ENCODE measurements at places on chromosomes 7 and 10.
A peak's percentile ranks its signal among the peaks of the same experiment; 100 is the strongest.

DNA sequence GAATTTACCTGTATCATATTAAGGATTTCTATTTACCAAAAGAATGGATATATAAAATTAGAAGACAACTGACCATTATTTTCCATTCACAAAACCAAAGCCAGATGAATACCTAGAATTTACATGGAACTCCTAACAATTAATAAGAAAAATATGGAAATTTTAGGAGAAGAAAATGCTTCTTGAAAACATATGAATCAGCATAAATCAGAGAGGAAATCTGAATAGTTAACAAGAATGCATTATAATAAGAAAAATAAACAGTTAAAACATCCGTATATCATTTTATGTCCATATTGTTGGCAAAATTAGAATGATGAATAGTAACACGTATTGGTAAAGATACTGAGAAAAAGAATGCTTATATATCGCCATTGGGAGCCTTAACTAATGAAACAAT is 505.5 kb downstream of the NEBL start:
- no peak for DNase-seq

DNA sequence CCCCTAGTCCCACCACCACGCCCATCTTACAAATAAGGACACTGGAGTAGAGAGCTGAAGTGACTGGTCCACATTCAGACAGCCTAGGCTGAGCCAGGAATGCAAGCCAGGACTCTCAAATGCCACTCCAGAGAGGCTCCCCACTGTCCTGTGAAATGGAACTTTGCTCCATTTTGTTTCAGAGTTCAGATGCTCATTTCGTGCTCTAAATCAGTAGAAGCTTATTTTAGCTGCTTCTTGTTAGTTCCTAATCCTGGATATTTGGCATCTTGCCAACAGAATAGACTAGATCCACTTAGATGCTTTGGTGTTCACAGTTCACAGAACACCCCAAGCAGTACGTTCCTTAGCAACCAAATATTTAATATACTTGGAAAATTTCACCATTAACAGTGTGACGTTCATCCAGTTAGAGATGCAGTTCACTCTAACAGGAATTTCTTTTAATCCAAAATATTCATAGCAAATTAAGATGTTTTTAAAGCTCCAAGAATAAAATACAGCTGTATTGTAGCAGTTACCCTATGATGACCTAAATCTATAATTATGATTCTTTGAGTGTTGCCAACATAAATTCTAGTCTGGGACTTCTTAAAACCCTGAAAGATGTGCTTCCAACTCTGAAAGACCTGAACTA is 7.3 kb downstream of the MMP21 start:
- DNase-seq = peak; percentile 31

DNA sequence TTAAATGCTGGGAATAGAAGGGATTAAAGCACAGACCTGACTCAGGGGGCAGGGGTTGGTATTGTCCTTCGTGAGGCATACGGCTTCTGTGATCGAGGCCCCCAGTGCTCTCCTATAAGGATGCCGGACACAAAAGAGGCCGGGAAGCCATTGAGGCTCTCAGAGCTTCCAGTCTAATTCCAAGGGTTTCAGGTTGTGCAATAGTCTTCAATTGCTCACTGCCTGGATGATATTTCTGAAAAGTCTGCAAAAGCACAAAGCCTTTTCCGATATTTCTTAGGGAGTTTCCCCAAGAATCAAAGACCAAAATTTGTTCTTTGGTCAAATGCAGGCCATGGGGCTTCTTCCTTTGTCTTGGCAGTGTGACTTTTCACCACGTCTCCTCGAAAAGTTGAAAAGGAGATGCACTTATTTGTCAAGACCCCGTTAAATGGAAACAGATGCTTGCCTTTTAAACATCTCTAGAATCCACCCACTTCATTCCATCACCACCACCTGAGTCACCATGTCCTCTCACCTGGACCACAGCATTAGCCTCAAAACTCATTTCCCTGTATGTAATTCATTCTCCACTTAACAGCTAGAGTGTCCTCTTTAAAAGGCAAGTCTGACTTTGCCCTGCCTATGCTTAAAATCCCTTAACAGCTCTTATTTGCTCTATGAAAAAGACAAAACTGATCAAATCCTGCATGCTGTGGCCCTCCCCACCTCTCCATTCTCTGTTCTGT is 134.8 kb upstream of the NAMPT start:
- no peak for DNase-seq

- DNase-seq = no peak
These were observed 23.5 kb downstream of the FBXW4 start for GRCh38 chr10:101671453-101671852.

DNA sequence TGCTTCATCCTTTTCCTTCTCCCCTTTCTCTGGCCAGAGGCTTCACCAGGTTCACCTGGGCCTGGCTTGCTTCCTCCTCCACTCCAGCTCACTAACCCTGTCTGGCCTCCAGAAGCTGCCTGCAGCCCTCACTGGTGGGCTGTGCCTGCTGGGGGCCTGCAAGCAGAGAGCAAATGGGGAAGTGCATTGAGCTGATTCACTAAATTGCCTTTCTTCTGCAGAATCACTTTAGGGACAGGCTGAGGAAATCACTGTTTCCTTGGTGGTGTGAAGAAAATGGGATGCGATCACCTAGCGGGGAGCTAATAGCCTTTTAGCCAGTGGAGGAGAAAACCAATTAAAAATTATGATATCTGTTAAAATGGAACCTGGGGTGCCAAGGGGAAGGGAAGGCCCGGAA is 3.0 kb downstream of the RET start:
- DNase-seq = no peak

DNA sequence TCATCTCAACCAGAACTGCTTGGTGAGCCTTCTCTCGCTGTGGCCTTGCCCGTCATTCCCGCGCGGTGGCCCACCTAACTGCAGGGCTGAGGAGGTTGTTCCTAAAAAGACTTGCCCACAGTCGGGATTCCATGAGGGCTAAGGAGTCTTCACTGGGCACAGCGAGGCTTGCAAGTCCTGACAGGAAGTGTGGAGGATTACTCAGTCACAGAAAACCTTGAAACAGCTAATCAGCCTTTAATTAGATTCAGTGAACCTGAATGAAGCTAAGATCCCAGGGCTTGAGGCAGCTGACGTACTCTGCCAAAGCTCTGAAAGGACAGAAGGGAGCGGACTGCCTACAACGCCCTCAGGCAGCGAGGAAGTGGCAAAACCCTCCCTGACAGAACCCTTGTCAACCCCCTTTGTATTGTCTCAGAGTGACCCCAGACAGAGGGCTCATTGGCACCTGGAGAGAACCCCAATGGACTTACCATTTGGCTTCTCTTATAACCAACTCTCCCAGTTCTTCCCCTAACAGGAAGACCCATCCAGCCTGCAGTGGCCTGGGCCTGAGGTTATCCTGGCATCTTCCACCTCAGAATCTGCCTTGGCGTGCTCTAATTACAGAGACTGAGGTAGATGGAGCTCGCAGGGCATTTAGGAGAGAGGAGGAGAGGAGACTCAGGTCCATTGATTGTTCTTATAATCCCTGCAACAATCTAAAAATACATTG is 2.5 kb upstream of the LAMB4 start:
- DNase-seq = peak; percentile 18

DNA sequence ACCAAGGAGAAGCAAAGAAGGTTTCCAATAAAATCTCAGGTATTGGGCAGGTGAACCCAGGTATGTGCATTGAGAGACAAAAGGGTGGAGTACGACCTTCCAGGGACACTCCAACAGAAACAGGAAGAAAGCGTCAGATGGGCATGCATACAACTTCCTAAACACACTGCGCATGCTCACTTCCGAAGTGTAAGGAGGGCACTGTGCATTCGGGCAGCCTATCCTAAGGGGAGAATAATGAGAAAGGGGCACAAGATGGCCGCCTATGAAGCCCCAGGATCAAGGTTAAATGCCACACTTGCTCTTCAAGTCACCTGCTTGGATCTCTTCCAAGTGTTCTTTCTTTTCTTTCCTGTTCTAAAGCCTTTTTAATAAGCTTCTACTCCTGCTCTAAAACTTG is 39.4 kb upstream of the PRSS1 start:
- no peak for DNase-seq

- DNase-seq = no peak
These were observed 281.7 kb downstream of the KLF6 start for GRCh38 chr10:3503299-3503698.

GRCh38 chr7:105875505-105875904 is 894 bp downstream of the ATXN7L1 start:
- no peak for DNase-seq

DNA sequence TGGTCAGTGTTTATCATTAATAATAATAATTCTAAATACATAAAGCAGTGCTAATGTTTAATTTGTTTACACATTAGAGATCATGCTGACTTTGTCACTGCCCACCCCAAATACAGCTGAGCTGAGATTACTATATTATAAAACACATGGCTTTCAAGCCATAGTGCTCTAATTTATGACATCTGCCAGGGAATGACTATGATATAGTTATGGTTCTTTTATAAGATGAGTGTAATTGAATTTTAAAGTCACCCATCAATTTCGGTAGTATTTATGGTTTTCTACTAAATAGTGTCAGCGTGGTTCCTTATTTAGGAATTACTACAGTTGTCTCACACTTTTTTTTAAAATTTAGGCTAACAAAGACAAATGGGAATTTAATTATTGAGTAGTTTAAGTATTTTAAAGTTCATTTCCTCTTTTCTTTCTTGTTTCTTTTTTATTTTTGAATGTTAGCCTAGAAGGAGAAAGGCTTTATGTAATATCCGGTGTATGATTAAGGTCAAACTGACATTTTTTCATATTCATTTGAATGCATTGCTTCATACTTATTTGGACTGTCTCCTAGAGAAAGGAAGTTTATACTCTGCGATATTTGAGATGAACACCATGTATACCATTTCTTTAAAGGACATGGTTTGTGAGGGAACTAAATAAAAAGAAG is 3.9 kb downstream of the CDK14 start:
- peak; percentile 9 for DNase-seq

DNA sequence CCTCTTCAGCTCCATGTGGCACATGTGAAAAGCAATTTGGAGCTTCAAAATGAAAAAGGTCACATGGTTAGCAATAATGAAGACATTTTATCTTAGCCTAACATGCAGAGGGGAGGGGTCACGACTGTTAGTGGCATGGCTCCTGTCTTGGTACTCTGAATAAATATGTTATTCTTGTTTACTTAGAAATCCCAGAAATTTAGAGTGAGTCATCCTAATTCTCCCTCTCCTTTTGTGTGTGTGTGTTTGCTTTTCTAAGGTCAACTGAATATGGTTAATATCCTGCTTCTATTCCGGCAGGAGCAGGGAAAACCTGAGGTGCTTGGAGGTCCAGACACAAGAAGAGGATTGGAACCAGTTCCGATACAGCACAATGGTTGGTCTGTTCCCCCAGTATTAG is 17.6 kb downstream of the BCCIP start:
- peak; percentile 6 for DNase-seq

- DNase-seq = no peak
These were observed 10.2 kb upstream of the LMOD2 start for GRCh38 chr7:123645516-123645915.

DNA sequence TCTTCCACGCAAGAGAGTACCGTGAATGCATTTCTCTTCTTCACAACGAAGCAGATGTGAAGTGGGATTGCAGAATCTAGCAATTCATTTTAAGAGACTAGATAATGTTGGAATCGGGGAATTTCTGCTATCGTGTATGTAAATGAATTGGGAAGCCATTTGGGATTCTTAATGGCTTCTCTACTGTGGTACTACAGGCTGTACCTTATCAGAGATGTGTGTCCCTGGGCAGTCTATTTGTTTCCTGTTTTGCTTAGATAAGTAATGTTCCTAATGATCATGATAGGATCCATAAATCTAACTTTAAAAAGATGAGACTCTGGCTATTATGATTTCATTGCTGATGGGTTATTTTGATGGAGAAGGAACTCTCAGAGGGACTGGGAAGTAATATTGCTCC is 320.6 kb downstream of the REEP3 start:
- no peak for DNase-seq

GRCh38 chr7:71594736-71595135 is 462.8 kb downstream of the GALNT17 start:
- DNase-seq = no peak

- no peak for DNase-seq
These were observed 186.4 kb downstream of the KIF20B start for GRCh38 chr10:89887830-89888229.

- peak; percentile 59 for DNase-seq
These were observed 1.1 kb downstream of the MAP3K8 start for GRCh38 chr10:30435073-30435422.

DNA sequence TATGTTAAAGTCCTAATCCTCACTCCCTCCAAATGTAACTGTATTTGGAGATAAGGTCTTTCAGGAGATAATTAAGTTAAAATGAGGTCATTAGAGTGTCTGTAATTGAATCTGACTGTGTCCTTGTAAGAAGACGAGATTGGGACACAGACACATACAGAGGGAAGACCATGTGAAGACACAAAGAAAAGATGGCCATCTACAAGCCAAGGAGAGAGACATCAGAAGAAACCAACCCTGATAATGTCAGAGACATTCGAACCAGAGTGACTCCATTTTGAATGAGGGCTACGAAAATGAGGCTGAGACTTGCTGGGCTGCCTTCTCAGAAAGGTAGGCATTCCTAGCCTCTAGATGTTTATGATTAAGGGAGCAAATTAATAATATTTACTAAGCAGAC is 542 bp upstream of the SAMD9L start:
- DNase-seq = no peak

GRCh38 chr10:22344781-22345300 is 455 bp upstream of the SPAG6 start:
- DNase-seq = no peak

GRCh38 chr10:45514291-45515270 is 140.6 kb downstream of the ALOX5 start:
- peak; percentile 15 for DNase-seq

GRCh38 chr10:34908481-34908880 is 93.4 kb upstream of the PARD3 start:
- DNase-seq = peak; percentile 92

DNA sequence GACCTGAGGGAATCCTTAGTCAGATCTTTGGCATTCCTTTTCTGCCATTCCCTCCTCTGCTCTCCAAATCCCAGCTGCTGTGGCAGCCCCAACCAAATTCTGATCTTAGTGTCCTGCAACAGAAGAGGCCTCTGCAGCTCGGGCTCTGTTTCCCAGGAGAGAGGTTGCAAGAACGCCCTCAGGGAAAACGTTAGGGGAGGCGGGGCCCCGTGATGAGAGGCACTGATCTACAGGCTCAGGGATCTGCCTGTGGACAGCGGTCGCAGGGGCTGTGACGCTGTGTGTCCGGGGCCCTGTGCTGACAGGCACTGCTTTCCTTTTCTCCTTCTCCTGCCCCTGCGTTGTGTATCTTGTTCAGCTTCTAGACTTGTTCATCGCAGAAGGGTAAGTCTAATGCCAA is 57.3 kb upstream of the DPYSL4 start:
- DNase-seq = peak; percentile 4

Data from fibroblast of skin of right quadriceps (primary cell).